Ascending aorta (tissue), 2 donors: ENCODE measurements at places on chromosomes 1 and 21.

- H3K27ac ChIP-seq, result peak overlapping the region; percentile 48
- H3K27me3 ChIP-seq, result no peaks in the 10 kb centered on the region
- DNase-seq, result no peak
- H3K36me3 ChIP-seq, result peaks cover 53% of the 10 kb centered on the region
- H3K4me1 ChIP-seq, result peaks cover 10% of the 10 kb centered on the region
These were observed 21.0 kb downstream of the CNIH4 start for GRCh38 chr1:224377676-224378006.

GRCh38 chr21:14766241-14766640 is 220.1 kb upstream of the SAMSN1 start:
- H3K4me1 ChIP-seq, result no peaks in the 10 kb centered on the region
- H3K27me3 ChIP-seq, result no peaks in the 10 kb centered on the region
- no peak overlapping the region for H3K27ac ChIP-seq

DNA sequence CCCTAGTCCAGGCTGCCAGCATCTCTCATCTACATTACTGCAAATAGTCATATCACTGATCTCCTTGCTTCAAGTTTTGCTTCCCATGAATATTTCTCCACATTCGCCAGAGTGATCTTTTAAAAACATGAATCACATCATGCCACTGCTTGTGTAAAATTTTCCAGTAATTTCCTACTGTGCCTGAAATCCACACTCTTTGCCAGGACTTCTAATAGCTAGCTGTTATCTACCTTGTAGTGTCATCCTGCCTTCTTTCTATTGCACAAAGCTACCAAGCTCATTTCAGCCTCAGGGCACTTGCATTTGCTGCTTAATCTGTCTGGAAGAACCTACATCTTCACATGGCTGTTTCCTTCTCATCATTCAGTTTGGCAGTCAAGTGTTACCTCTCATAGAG is 33.9 kb upstream of the ZNF362 start:
- H3K36me3 ChIP-seq, result no peaks in the 10 kb centered on the region
- no peak overlapping the region for H3K4me3 ChIP-seq
- peaks cover 2% of the 10 kb centered on the region for H3K4me1 ChIP-seq
- no peak for DNase-seq

GRCh38 chr1:183239220-183239742 is 53.2 kb downstream of the LAMC2 start:
- no peaks in the 10 kb centered on the region for H3K27me3 ChIP-seq
- H3K36me3 ChIP-seq, result no peaks in the 10 kb centered on the region
- no peak for DNase-seq
- H3K4me1 ChIP-seq, result peaks cover 16% of the 10 kb centered on the region

DNA sequence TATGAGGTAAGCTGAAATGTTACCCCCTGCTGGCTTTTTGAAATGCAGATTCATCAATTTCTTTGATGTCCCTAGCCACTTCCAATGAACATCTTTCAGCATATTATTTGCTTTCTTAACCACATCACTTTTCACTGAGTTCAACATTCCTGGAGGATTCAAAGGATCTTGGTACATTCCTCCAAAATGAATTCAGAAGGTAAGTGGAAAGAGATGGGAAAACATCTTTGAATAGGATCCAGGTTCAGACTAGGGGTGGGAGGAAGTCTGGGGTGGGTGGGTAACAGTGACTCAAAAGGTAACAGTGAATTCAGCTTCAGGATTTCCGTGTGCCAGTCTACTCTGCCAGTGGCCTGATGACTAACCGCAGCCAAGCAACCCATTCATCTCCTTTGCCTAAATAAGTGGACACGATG is 180.7 kb downstream of the ZC3H11B start:
- H3K4me1 ChIP-seq, result no peaks in the 10 kb centered on the region
- DNase-seq, result no peak
- no peak overlapping the region for H3K4me3 ChIP-seq
- H3K27me3 ChIP-seq, result no peaks in the 10 kb centered on the region
- no peak overlapping the region for H3K27ac ChIP-seq

DNA sequence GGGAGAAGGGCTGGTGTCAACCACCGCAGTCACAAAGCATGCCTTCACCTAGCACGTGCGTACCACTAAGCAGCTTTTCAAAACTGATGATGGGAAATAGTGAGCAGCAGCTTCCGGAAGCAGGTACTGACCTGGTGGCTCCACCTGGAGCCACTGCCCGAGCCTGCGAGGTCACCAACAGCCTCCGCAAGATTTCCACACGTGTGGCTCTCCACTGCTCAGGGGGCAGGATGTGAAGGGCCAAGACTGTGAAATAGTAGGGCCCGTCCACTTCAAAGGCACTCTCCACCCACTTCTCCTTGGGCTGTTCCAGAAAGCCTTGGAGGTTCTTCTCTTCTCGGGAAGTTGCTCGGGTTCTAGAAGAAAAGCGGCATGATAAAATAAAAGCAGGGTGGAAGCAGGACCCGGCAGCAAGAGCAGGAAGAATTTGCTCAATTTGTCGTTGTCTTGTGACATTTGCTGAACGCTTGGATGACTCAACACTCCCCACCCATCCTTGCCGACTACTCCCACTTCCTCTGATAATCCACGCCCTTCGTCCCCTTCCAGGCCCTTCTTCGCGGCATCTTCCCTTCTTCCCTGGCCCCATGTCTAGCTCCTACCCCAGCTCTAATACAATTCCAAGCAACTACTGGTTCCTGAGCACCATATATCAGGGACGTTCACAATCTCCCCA is 124.9 kb upstream of the IFFO2 start:
- H3K27me3 ChIP-seq, result no peaks in the 10 kb centered on the region
- no peak overlapping the region for H3K27ac ChIP-seq
- H3K36me3 ChIP-seq, result peaks cover 100% of the 10 kb centered on the region
- no peak for DNase-seq

- H3K36me3 ChIP-seq, result no peaks in the 10 kb centered on the region
- no peak for DNase-seq
- no peaks in the 10 kb centered on the region for H3K27me3 ChIP-seq
- H3K4me1 ChIP-seq, result no peaks in the 10 kb centered on the region
- H3K27ac ChIP-seq, result no peak overlapping the region
These were observed 844.1 kb downstream of the LTN1 start for GRCh38 chr21:28148400-28149064.

- H3K27me3 ChIP-seq, result no peaks in the 10 kb centered on the region
- no peak for DNase-seq
- H3K4me3 ChIP-seq, result no peak overlapping the region
- no peaks in the 10 kb centered on the region for H3K36me3 ChIP-seq
These were observed 37.0 kb upstream of the ATP1A1 start for GRCh38 chr1:116335850-116336624.

- H3K4me1 ChIP-seq, result no peaks in the 10 kb centered on the region
- no peaks in the 10 kb centered on the region for H3K36me3 ChIP-seq
- H3K4me3 ChIP-seq, result no peak overlapping the region
- no peak overlapping the region for H3K27ac ChIP-seq
These were observed 106.7 kb downstream of the MIS18A start for GRCh38 chr21:32172106-32172505.

DNA sequence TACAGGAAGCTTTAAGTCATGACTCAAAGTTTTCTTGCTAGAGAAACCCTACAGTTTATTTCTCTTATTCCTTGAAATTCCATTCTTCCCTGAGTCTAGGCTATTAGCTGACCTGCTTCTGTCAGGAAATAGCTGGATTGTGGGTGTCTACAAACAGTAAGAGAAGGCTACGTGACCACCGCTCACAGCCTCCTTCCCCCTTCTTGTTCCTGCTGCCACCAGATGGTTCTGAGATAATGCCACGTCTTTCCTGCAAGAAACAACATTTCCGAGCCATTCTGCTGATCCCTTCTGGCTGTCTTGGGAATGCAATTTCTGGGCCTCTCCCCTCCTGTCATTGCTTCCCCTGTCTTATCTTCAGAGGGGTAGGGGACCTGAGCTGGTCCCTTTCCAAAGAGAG is 128.9 kb upstream of the SGIP1 start:
- H3K4me1 ChIP-seq, result peaks cover 14% of the 10 kb centered on the region
- no peak overlapping the region for H3K4me3 ChIP-seq
- no peaks in the 10 kb centered on the region for H3K36me3 ChIP-seq

GRCh38 chr1:5755552-5756125 is 236.6 kb downstream of the NPHP4 start:
- no peaks in the 10 kb centered on the region for H3K4me1 ChIP-seq
- H3K27me3 ChIP-seq, result no peaks in the 10 kb centered on the region
- no peak overlapping the region for H3K4me3 ChIP-seq
- no peak for DNase-seq
- no peak overlapping the region for H3K27ac ChIP-seq

DNA sequence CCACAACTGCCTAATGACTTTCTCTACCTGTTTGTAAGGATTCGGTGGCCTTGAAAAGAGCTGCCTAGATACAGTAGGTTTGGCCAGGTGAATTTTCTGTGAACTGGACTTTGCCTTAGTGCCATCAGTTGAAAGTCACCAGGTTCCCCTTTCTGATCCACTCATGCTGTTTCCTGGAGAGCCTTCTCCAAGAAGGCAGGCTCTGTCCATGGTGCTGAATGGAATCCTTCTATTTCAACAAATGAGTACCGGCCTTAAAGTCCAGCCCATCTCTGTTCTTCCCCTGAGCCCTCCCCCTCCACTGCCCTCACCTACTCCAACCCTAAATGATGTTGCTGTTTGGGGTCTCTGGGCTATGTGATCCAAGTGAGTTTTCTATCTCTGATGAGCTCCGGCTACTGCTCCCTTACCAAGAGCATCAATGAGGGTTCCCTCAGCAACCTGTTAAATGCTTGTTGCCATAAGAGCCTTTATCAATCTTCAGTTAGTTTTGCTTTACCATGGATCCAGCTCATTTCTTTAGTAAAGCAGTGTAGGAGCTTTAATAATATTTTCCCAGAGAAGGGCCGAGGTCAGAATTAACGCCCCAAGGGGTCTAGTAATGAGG is 500.4 kb downstream of the PTPRU start:
- H3K36me3 ChIP-seq, result no peaks in the 10 kb centered on the region
- H3K4me3 ChIP-seq, result no peak overlapping the region
- DNase-seq, result no peak
- no peaks in the 10 kb centered on the region for H3K4me1 ChIP-seq
- H3K27ac ChIP-seq, result no peak overlapping the region

DNA sequence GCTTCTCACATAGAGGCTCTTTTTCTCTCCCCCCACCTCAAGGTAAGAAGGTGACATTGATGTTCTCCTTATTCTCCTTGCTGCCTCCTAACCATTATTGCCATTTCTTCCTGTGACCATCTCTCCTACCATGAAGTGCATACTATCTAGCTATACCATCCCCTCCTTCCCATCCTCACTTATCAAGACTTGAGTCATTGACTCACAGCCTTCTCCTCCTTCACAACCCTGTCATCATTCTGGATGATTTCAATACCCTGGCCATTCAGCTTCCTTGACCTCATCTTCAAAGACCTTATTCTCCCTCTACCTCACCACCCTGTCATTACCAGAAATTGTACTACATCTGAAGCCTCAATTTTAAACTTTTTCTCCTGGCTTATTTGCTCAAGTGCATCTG is 10.9 kb upstream of the HIPK1 start:
- no peak overlapping the region for H3K4me3 ChIP-seq
- H3K36me3 ChIP-seq, result no peaks in the 10 kb centered on the region
- DNase-seq, result no peak
- no peaks in the 10 kb centered on the region for H3K27me3 ChIP-seq

GRCh38 chr1:84301785-84302385 is 377 bp downstream of the SAMD13 start:
- no peaks in the 10 kb centered on the region for H3K36me3 ChIP-seq
- H3K4me3 ChIP-seq, result peak overlapping the region; percentile 60
- peak overlapping the region; percentile 47 for H3K27ac ChIP-seq
- no peak for DNase-seq
- no peaks in the 10 kb centered on the region for H3K27me3 ChIP-seq

DNA sequence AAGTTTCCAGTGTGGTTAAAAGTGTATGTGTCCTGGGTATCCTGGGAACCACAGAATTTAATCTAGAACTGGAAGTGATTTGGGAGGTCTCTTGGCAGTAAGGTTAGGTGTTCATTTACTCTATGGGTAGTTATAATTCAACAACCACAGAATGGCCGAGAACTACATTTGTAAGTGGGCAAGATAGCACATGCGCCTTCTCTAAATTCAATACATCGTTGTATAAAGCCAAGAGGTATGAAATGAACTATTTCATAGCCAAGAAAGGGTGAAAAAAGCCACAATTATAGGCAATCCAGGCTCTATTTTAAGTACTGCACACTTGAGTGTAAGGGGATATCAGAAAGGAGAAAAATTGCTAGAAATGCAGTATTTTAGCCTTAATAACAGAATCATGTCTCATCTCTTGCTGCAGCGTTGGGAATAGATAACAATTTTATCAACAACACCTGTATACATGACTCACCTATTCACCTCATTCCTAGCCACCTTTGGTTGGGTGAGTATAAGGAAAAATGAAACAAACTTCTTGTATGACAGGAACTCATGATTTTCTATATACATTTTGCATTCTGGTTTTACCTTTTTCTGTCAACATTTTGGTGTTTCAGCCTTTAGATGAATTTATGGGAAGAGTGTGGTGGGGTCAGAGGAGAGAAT is 4.5 kb downstream of the SDCCAG8 start:
- H3K27me3 ChIP-seq, result no peaks in the 10 kb centered on the region
- H3K27ac ChIP-seq, result no peak overlapping the region
- H3K36me3 ChIP-seq, result no peaks in the 10 kb centered on the region
- H3K4me3 ChIP-seq, result no peak overlapping the region

GRCh38 chr1:167066333-167067122 is 23.6 kb downstream of the GPA33 start:
- H3K27me3 ChIP-seq, result no peaks in the 10 kb centered on the region
- peak overlapping the region; percentile 44 for H3K4me3 ChIP-seq
- no peaks in the 10 kb centered on the region for H3K36me3 ChIP-seq
- no peak overlapping the region for H3K27ac ChIP-seq

GRCh38 chr21:40976198-40977109 is 129.5 kb upstream of the DSCAM start:
- DNase-seq, result no peak
- no peaks in the 10 kb centered on the region for H3K36me3 ChIP-seq
- no peaks in the 10 kb centered on the region for H3K4me1 ChIP-seq
- H3K4me3 ChIP-seq, result no peak overlapping the region
- no peak overlapping the region for H3K27ac ChIP-seq

DNA sequence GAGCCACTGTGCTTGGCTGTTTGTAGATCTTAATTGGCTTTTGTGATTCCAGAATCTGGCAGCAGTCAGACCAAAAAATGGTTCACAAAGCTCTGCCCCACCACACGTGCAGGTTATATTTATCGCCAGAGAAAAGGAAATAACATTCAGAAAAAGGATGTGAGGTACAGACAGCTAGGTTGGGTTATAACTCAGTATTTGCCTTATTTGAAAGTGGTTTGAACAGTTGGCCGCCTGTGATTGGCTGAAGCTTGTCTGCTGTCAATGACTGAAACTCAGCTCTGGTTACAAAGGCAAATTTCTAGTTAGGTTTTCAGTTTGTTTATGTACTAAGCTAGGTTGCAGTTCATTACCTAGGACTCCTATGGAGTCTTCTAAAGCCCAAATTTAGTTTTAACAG is 9.6 kb downstream of the SH3BGR start:
- no peak overlapping the region for H3K4me3 ChIP-seq
- no peaks in the 10 kb centered on the region for H3K27me3 ChIP-seq
- H3K27ac ChIP-seq, result no peak overlapping the region
- H3K4me1 ChIP-seq, result no peaks in the 10 kb centered on the region
- peaks cover 3% of the 10 kb centered on the region for H3K36me3 ChIP-seq
